Dermis blood vessel endothelial cell (primary cell): ENCODE measurements at places on chromosomes 6 and 20. TPM values are rescaled to one million over a fixed set of nuclear protein-coding genes. Genes with fewer than 3 reads are reported as not detected.

Gene DDAH2
- 126 and 150 TPM in 2 replicates for total RNA-seq

Gene ATAT1
- 3.4 and 3.7 TPM in 2 replicates for total RNA-seq

Gene BPIFB2
- total RNA-seq: not detected in 2 replicates

Gene SLC35D3
- total RNA-seq: not detected in 2 replicates

Gene COL21A1
- total RNA-seq: 0.05 and 0.34 TPM in 2 replicates

Gene RBL1
- total RNA-seq: 12.8 and 17.7 TPM in 2 replicates

Gene CTSZ
- 250 and 566 TPM in 2 replicates for total RNA-seq

Gene HLA-DRB1
- 0.17 TPM in 1 of 2 replicates, not detected in the other for total RNA-seq

Gene TREM1
- total RNA-seq: not detected in 2 replicates

Gene CCN5
- total RNA-seq: not detected in 2 replicates

GRCh38 chr20:51507216-51508036 lies 35.1 kb downstream of the NFATC2 start:
- no peak for DNase-seq

DNA sequence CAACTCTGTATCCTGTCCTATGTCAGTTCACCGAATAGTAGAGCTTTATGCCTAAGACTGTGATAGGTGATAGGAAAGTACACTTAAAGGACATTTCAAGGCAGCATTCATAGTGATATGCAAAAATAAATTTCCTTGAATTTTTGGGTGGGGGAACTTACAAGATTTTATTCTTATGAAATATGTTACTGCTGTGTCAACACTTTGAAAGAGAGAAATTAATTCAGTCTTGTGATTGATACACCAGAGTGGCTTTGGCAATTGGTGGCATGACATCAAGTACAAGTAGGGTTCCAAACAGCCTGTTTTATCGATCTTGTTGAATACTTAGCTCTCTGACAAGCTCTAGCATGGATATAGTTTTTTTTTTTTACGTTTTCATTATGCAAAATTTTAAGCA lies 72.3 kb downstream of the QKI start:
- no peak for DNase-seq

- DNase-seq: no peak
Observed at GRCh38 chr20:5203380-5203779, 76.6 kb downstream of the CDS2 start.

GRCh38 chr20:13694420-13695150 lies 55.9 kb upstream of the TASP1 start:
- DNase-seq: no peak

- no peak for DNase-seq
Observed at GRCh38 chr6:13234130-13234529, 94.2 kb downstream of the TBC1D7 start.

- no peak for DNase-seq
Observed at GRCh38 chr6:139370999-139371345, 3.5 kb downstream of the CITED2 start.

DNA sequence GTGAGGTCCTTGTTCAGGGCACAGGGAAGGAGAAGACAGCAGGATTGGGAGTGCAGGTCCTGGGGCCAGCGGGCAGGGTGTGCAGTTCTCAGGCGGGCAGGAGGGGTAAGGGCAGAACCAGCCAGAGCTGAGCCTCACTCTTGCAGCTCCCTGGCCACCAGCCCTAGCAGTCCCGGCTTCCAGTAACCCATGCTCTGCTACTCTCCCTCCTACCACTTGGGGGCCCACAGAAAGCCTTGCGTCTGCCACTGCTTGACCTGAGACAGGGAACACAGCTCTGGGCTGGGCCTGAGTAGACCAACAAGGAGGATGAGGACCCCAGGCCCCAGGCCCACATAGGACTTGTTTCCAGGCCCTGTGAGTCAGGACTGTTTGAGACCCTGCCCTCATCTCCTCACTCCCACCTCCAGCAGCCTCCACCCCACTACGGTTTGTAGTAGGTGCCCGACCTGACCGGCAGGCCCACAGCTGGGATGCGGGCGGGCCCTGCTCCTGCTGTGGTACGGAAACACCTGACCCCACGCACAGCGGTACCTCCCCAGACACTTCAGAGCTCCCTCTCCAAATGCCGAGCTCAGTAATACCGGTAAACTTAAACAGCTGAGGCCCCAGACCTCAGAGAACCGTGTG lies 39.2 kb downstream of the KCNK5 start:
- peak; percentile 33 for DNase-seq

GRCh38 chr6:8400663-8401062 lies 34.7 kb downstream of the SLC35B3 start:
- no peak for DNase-seq

GRCh38 chr6:109815054-109815453 lies 124.0 kb downstream of the FIG4 start:
- no peak for DNase-seq

DNA sequence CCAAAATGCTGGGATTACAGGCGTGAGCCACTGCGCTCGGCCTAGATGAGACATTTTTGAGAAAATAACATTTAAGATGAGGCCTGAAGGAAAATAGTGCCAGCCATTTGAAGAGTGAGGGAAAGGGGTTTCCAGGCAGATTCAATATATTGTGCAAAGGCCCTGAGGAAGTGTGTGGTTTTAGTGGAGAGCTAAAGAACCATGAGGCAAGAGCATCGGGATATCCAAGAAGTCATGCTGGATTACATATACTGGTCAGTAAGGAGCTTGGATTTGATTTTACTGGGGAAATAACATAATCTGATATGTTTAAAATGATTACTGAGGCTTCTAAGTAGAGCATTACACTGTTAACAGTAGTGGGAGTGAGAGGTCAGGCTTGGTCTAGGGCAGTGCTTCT lies 47.0 kb downstream of the CARMIL1 start:
- no peak for DNase-seq

DNA sequence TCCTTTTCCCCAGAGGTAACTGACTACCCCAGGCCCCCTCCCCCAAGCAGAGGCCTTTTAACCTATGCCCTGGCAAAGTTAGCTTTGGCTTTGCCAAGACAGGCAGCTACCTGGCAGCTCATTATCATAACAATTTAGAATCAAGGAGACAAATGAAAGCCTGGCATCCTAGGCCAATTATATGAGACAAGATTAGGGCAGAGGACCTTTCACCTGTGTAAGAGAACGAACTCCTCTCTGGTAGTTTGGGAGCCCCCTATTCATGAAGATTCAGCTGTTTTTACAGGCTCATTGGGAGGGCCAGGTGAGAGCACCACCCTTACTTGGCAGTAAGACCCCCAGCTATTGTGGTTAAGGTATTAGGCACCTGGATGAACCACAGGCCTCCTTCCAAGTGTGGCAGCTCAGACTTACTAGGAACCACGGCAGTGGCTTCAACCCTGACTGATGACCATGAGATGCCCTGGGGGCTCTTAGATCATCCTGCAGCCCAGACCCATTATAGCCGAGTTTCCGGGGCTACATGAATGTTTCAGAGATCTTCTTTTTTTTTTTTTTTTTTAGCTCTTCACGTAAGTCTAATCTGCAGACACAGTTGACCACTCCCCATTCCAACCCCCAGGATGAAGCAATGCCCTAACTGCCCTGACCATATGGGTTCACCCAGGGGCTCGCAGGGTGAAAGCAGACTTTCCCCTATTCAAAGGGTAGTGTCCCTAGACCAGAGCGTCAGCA lies 56.2 kb downstream of the RAB44 start:
- DNase-seq: no peak

DNA sequence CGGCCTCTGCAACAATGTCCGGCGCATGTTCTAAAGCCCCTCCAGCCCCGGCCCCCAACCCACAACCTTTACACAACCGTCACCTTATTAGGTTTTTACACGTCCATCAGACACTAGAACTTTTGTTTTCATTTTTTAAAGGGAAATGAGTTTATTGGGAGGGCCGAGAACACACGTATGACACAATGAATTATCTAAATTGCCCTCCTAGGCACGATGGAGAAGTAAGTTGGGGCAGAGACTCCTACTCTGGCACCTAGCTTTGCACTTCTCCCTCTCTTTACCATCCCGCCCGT lies 1.2 kb upstream of the DLL1 start:
- DNase-seq: no peak

DNA sequence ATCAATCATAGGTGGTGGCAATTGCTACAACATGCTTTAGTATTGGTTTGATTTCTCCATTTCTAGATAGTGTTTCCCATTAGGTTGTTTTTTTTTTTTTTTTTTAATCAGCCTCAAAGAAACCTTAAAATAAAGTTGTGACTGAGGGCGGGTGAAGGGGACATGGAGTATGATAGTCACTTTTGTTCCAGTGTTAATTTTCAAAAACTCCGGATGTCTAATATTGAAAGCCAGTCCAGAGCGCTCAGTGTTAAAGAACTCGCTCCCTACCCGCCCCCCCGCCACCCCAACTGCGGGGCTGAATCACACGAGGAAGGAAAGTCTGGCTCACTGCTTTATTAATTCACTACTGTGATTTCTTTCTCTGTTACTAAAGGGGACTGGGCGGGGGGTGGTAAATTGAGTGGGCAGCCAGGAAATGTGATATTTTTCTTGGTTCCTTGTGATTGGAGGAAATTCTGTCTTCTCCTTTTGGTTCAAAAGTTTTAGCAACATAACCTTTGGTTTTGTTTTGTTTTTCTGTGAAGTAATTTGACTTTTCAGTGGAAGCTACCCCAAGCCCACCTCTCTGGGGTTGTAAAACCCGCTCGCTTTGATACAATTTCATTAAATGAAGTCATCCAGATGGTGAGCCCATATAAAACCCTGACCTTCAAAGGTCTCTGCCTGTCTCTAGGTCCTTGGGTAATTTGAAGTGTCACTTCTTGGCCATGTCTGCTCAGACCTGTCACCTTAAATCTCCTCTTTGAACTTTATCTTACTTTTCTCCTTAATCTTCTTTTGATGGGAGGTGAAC lies 38.0 kb downstream of the TNFAIP3 start:
- peak; percentile 51 for DNase-seq

- peak; percentile 30 for DNase-seq
Observed at GRCh38 chr6:159252955-159253508, 83.8 kb downstream of the FNDC1 start.

DNA sequence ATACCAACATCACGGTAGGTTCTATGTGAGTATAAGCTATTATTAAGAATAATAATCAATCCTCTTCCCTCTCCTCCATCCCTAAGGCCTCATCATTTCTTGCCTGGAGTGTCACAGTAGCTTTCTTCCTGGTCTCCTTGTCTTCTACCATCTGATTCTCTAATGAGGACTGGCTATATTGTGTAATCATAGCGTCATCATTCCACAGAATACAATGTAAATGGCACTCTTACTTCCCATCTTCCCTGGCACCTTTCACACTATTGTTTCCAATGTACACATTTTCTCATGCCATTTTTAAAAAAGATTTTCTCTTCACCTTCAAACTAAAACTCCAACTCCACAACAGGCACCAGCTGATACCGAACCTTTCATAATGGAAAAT lies 2.2 kb upstream of the BTN3A2 start:
- DNase-seq: no peak

DNA sequence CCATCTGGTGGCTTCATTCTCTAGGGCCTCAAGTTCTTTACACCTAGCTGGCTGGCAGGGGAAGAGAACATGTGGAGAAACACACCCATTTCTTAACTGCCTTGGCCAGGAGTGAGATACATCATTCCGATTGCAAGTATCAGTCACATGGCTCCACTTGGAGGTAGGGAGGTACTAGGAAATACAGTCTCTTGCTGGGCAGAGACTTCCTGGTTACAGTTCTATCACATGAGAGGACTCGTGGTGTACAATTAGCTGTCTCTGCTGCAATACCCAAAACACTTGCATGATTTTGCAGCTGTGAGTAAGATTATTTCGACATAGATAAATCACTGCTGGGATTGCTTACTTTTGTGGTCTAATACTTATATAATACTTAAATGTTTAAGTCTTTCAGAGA lies 51.1 kb downstream of the GTF2H5 start:
- DNase-seq: peak; percentile 25

DNA sequence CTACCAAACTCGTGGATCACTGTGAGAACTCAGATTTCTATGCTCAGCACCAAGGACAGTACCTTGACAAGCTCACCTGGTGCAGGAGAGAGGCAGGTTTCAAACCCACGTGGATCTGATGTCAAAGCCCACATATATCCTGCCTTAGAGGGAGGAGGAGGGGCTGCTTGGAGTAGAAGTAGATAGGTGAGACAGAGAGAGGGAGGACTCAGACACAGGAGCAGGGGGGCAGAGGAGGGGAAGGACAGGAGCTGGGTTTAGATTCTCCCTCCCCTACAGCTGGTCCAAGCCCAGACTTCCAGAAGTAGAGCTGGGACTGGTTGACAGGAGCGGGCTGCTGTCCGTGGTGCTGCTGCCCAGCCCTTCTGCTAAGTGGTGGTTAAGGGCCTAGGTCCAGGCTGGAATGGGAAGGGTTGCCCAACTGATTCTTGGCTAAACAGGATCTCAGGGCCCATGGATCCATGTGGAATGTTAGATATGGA lies 77.5 kb downstream of the CDH22 start:
- peak; percentile 62 for DNase-seq

GRCh38 chr20:49387581-49387939 lies 94.9 kb downstream of the KCNB1 start:
- no peak for DNase-seq
